ENCODE measurements at places on chromosomes 12 and 14.

DNA sequence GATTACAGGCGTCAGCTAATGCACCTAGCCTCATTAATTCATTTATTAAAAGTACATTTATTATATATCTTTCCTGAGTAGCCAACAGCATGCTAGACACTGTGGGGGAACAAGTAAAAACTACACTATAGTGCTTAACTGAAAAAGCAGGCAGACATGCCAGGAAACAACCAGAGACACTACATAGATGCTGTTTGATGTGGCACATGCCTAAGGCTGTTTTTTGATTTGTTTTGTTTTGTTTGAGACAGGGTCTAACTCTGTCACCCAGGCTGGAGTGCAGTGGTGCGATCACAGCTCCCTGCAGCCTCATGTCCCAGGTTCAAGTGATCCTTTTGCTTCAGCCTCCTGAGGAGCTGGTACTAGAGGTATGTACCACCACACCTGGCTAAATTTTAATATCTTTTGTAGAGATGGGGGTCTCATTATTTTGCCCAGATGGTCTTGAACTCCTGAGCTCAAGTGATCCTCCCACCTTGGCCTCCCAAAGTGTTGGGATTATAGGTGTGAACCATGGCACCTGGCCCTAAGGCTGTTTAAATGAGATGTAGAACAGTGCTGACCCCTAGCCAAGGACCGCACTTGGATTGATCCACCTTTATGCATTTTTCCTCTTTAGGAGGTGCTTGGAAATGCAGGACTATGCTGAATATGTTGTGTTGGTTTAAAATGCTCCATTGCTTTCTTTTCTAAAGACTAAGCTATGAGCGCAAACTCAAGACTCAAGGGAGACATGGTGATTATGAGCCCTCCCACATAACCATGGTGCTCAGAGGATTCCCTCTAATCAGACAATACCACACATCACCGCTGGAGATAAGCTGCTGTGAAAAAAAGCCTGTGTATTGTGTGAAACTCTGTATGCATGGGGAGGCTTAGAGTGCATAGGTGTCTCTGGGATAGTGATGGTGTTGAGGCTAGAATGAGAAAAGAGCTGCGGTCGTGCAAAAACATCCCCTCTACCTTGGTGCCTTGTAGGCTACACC is 10.5 kb upstream of the C14orf93 start:
- no peak for DNase-seq

DNA sequence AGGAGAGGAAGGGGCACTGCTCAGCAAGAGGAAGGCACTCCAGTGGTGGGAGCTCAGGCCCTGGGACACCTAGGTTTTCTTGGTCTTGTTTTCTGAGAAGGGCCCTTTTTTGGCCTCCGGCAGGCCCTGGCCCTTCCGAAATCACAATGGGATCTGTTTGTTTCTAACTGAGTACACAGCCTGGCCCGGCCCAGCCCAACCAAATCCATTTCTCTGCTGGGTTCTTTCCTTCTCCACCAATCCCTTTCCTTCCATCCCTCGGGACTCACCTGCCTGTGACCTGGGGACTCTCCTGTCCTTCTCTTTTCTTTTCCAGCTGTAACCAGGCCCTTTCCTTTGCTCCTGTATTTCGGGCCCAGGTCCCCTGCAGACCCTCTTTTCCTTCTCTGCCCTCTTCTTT is 18.6 kb downstream of the TEAD4 start:
- no peak for DNase-seq

DNA sequence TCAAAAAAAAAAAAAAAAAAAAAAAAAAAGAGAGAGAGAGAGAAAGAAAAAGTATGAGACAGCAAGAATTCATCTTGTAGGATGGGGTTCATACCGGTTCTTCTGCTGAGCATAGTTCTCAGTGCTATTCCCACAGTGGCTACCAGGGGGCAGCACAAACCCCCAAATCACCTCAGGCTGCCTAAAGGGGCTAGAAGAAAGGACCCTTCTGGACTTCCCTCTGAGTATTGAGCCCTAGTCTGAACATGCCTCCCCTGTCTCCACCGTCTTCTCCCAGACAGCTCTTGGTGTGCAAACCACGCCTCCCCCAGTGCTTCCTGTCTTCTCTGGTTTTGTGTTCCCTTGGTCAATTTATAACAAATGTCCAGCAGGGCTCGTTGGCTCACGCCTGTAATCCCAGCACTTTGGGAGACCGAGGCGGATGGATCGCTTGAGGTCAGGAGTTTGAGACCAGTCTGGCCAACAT is 31.3 kb upstream of the SMUG1 start:
- DNase-seq = peak; percentile 65

DNA sequence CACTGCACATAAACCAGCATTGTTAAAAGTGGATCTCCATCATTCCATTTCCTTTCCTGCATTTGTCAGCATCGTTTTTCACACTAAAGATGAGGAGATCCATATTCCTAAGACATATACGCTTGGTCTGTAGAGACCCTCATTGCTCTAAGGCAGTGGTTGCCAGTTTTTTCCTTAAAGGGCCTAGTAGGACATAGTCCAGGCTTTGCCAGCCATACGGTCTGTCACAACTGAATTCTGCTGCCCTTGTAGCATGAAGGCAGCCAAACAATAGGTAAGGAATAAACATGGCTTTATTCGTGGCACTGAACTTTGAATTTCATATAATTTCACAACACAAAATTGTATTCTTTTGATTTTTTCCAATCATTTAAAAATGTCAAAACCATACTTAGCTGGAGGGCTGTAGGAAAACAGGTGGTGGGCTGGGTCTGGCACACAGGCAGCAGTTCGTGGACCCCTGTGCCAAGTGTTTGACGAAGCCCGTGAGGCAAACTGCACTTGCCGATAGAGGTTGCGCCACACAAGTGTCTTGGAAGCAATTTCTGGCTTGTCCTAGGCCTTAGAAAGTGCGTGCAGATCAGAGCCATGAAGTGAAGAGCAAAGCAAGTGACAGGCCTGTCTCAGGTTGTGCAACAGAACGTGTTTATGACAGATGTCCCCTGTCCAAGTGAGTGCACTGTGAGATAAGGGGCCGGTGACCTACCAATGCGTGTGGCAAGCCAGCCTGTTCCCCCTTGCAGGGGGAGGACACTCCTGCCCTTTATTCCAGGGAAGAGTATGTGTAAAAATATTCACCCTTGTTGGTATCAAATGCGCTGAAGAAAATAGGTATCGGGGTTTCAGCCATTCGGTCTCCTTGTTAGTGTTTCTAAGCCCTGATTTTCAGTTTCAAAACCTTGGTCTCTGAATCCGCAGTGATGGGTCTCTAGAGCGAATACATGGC is 916 bp upstream of the CHPT1 start:
- DNase-seq = no peak

GRCh38 chr12:23550753-23551152 is 398.7 kb downstream of the SOX5 start:
- DNase-seq = no peak

Measured in A172 (cell line).